ENCODE measurements at places on chromosomes 3 and 15. TPM values are rescaled to one million over a fixed set of nuclear protein-coding genes. Genes with fewer than 3 reads are reported as not detected.

Gene NAALADL2
- total RNA-seq, result 36.9 TPM

Gene CORO2B
- total RNA-seq, result 10.2 TPM

DNA sequence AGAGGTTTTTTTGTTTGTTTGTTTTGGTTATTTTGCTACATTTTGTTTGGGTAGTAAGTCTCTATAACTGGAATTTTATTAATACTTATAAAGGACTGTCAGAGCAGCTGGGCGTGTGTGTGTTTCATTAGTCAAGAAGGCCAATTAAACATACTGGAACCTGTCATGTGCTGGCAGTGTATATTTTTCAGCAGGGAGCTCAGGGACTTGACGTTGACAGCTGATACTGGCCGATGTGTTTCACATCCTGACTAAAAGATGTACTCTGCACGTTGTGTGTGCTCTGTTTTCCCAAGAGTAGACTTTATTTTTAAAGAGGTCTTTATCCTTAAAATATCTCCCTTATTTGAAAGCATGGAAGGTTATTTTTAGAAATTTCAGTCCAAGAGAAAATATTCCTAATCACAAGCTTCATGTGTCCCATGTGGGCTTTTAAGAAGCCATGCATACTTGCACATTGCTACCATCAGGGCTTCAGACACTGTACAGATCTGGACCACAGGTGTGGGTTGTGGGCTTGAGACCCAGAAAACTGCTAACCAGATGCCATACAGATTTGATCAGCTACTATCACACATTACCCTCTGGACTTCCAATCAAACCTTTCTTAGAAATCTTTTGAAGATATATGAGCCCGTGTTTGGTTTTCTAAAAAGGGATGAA, 135.9 kb downstream of the FEZF2 start:
- DNase-seq, result no peak

GRCh38 chr15:98416222-98416855, 232.0 kb upstream of the IGF1R start:
- no peak for DNase-seq

GRCh38 chr3:128152419-128153155, 694 bp upstream of the EEFSEC start:
- DNase-seq, result no peak

Gene PODXL2
- total RNA-seq, result 12.1 TPM

- no peak for DNase-seq
Observed at GRCh38 chr3:136753326-136753939, 1.3 kb upstream of the STAG1 start.

Gene PLA2G4E
- not detected for total RNA-seq

DNA sequence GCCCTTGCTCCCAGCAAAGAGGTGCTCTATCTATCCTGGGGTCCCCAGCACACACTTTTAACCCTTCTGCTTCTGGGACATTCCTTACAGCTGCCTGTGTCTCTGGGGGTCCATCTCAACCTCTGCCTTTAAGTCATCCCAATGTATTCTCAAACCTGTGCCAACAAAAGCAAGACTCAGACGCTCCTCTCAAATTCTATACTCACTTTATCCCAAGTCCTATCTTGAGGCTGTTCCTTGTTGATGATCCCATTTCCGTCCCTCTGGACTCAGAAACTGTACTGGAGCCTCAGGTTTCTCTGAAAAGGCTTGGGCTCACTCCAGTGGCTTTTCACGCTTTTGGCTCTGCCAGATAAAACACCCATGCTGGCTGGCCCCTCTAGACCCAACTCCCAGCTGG, 69.7 kb downstream of the XXYLT1 start:
- no peak for DNase-seq

- DNase-seq, result no peak
Observed at GRCh38 chr3:78511840-78512239, 1256.0 kb downstream of the ROBO1 start.

GRCh38 chr15:86267892-86268291, 188.2 kb downstream of the AGBL1 start:
- DNase-seq, result no peak

Gene KCNMB3
- total RNA-seq, result 3.8 TPM

Gene OXTR
- total RNA-seq, result 1.3 TPM

DNA sequence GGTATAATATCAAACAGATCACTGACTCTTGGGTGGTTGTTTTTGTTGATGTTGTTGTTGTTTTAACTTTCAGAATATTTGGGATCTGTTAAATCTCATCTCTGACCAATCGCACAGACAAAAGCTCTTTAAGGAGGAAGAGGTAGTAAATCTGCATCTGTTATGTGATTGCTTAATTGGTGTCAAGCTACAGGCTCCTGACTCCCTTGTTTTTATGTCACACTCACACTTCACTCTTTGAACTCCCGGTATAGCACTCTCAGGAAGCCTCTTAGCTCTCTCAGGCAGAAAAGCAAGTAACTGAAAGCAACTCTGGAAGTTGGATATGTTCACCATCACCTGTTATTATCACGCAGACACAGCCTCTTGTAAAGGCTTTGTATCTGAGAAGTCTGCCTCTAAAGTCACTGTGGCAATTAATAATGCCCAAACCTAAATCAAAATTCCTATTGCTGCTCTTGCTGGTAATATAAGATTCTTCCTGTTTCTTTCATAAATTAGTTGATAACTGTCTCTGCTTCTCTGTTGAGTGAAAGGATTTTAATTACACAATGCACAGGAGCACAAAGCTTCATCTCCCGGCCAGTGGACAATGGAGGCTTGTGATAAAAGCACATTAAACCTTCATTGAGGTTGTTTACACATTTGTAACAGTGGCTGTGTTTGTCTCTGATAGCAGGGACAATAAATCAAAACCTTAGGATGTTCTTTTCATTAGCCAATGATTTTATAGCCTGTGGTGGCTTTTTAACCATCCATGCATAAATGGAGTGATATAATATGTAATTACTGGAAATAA, 576.7 kb downstream of the MFSD1 start:
- DNase-seq, result no peak

- DNase-seq, result no peak
Observed at GRCh38 chr15:53833134-53833624, 73.7 kb upstream of the WDR72 start.

DNA sequence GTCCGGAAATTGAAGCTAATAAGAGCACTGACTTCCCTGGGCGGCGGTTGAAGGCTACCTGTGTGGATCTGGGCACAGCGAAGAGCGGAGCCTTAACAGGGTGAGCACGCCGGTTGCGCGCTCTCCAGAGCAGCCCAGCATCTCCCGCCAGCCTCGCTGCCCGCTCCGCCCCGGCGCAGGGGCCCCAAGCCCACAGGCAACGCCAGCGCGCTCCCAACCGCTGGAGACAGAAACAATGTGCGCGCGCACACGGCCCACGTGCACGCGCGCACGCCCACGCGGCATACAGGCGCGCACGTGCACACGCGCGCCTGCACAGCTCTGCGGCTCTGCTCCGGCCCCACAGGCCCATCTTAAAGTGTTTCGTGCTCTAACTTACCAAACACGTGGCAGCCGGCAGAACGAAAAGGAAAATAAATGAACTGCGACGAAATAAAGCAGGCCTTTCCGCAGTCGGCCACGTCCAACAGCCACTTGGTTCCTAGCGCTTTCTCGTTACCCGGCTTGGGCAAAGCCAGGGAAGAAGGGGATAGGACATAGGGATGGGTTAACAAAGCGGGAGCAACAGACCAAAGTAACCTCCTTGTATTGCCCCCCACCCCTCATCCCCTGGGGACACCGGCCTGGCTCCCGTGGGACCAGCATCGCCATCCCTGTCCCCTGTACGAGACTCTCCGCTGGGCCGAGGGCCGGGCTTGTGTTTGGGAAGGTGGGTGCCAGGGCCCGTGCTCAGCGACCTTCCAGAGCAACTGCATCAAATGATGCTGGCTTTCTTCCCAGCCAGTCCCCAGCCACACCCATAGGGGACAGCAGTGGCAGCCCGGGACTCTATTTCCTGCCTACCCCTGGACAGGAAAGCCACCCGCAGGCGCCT, 203.7 kb downstream of the ABHD5 start:
- peak; percentile 69 for DNase-seq

Measured in sciatic nerve (tissue), 2 donors.